ENCODE measurements at places on chromosomes 2 and 18.

DNA sequence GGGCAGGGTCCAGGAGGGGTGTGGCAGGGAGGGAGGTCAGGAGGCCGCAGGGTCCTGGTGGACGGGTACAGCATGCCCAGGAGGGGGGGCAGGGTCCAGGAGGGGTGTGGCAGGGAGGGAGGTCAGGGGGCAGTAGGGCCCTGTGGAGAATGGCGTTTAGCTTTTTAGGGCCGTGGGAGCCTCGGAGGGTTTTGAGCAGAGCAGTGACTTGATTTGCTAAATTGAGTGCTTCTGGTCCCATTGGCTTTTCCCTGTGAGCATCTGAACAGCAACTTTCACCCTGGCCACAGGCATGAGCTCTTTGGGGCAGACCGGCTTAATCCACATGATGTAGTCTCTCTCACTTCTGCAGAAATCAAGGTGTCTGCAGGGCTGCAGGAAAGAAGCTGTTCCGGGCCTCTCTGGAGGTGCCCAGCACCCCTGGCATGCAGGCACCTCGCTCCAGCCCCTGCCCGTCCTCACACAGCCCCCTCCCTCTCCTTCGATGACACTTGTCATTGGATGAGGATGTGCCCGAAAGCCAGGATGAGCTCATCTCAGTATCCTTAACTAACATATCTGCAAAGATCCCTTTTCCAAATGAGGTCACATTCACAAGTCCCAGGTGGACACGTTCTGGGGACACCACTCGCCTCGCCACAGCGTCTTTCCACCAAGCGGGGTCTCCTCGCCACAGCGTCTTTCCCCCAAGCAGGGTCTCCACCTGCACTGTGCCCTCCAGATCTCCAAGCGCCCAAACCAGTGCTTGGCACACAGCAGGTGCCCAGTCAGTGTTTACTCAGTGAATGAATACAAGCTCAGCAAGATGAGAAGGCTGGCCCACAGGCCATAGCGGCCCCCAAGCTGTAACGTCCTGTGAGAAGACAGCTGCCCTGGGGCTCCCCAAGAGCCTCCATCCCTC lies 94.0 kb downstream of the NDUFA10 start:
- DNase-seq: no peak

GRCh38 chr2:43328832-43329231 lies 102.4 kb upstream of the ZFP36L2 start:
- no peak for DNase-seq

DNA sequence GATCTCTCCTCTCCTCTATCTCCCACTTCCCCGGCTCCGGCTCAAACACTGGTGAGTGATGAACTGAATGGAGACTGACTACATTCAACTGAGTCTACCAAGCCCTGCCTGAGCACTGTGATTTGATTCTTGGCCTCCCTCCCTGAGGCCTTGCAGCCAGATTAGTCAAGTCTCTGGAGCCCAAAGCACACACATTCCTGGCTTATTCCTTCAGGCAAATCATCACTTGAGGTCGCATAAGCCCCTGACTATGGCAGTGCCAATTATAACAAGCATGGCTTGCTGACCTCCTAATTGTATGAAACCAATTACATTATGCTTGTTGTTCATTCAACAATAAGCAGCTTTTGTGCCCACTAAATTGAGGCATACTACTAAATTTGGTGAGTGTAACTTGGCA lies 34.6 kb downstream of the EFEMP1 start:
- DNase-seq: no peak

DNA sequence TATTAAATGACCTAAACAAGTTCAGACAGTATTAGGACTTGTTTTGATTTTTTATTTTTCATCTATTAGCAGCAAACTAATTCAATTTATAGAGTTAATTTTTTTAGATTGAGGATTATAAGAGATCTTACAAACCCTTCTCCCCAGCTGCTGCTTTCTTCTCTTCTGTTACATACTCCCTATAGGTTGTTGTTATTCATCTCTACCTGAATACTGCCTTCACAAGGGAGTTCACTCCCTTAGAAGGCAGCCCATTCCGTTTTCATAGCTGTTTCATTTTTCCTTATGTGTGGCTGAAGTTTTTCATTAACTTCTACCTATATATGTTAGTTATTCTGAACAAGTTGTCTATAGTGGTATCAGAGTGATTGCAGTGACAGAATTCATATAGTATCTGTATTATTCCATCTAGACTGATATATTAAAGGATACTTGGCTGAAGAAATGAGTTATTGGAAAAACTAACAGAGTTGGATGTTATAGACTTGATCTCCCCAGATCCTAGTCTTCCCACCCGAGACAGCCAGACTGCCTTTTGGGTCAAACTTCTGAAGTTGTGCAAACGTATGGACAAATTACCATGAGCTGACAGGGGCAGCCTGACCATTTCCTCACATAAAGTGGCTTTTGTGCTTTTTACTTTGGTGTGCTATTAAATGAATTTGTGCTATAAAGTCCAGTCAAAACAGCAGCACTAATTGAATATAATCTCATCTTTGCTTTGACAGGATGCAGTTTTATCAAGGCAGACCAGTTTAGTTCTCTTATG lies 8.7 kb downstream of the GLS start:
- DNase-seq: no peak

DNA sequence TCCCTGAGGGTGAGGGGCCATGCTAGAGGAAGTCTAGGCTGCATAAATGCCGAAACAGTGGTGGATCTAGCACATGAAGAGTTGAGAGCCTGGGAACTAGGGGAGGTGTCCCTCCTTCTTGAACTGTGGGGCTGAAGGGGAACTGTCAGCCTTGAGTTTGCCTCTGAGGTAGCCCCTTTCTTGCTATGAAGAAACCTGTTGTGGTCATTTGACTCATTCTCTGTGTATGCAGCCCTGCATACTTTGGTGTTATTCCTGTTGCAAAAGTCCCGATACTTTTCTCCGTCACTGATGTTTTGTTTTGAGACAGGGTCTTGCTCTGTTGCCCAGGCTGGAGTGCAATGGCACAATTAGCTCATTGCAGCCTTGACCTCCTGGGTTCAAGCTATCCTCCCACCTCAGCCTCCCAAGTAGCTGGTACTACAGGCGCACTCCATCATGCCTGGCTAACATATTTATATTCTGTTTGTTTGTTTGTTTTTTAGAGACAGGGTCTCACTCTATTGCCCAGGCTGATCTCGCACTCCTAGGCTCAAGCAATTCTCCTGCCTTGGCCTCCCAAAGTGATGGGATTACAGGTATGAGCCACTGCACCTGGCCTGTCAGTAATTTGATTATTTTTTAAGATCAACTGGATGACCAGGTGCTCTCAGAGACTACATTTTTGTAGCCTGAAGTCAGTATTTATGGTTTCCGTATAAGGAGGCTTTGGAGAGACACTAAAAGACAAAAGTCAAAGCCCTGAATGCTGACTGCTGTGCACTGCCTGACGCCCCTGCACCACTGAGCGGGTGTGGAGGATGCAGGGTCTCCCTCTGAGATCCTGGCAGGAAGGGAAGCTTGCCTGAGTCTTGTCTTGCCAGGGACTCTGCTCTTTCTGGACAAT lies 126.0 kb upstream of the MSH6 start:
- DNase-seq: no peak

DNA sequence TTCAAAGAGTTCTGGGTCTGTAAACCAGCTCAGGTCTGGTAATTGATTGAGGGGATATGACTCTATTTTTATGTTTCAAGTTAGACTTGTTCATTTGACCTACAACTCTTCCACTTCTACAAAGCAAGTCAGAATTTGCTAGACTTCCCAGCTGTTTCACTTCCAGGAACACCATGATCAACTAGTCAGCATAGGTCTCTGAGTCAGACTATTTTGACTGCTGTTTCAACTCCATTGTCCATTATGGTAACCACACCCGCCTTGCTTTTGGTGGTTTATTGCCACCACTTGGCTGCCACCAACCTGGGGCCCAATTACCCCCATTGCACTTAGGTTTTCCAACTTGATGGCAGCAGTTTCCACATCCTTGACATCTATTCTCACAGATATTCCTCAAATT lies 116.6 kb downstream of the LAMA3 start:
- no peak for DNase-seq

- DNase-seq: peak; percentile 70
Observed at GRCh38 chr2:8090748-8091700, 590.8 kb upstream of the ID2 start.

- DNase-seq: no peak
Observed at GRCh38 chr2:101151146-101151858, at the start of gene TBC1D8. Gene TBC1D8, minus strand, starts transcription at chr2:101151382. Its CDS starts 129 bp downstream, at chr2:101151253.

- DNase-seq: no peak
Observed at GRCh38 chr18:67636597-67637385, 120.3 kb upstream of the DSEL start.

DNA sequence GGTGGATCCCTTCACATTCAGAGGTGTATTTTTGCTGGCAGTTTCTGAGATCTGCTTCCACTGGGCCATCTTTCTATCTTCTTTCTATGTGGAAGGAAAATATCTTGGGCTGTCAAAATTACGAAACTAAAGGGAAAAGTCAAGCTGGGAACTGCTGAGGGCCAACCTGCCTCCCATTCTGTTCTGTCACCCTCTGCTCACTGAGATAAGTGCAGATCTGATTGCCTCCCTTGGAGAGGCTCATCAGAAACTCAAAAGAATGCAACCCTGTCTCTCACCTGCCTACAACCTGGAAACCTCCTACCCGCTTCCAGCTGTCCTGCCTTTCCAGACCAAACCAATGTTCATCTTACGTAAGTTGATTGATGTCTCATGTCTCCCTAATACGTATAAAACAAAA lies 26.5 kb downstream of the RAX start:
- no peak for DNase-seq

- no peak for DNase-seq
Observed at GRCh38 chr2:29196792-29197788, 81.9 kb downstream of the CLIP4 start.

DNA sequence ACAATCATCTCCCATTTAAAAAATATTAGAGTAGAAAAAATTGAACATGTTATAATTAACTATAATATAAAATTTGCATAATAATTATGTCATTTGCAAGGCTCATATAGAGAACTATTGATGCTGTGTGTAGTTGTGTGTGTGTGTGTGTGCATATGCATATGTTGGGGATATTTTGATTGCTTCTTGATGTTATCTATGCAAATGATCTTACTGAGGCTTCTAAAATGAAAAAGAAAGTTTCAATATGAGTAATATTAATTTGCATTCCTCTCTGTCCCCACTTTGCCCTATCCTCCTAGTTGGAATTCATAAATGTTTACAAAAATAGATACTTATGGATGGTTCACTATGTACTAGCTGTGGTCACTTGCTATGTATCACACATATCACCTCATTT lies 523.3 kb downstream of the TRIB2 start:
- DNase-seq: no peak

GRCh38 chr2:47189635-47190034 lies 34.5 kb upstream of the STPG4 start:
- DNase-seq: no peak

DNA sequence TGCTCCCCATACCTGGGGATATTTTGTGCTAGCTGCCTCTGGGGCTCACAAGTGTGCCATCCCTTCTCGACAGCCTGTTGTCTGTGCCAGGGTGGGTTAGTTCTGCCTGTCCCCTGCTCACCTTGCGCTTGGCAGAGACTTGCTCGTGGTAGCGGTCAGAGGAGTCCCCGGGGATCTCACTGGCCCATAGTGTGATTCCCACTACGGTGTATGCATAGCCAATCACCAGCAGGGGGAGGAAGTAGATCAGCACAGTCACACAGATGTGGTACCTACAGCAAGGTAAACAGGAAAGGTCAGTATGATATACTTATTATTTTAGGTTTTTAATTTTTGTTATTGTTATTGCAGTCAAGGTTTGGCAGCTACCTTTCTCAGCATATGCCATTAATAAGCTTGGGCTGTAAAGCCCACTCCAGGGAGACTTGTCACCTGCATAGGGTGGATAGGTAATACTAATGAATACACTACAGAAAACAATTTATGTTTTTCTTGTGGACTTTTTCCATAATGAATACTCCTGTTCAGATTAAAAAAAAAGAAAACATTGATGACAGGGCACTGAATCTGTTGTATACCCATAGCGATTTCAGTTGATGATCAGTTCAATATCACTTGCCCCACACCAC lies 95.2 kb downstream of the POLE4 start:
- no peak for DNase-seq

DNA sequence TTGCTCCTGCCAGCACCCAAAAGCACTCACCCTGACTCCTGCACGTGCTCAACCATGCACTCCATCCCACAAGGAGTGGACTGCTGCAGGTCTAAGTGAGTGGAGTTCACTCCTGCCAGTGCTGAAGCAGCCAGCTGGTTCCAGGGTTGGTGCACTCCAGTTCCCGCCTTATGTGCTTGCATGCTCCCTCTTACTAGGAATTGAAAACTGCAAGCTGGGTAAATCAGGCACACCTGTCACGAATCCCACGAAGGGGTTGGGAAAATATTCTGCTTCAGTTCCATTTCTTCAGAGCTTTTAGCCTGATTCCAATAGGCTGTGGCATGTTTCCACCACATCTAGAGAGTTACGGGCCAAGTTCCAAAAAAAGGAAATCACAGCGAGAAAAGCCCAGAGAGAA lies 1365.5 kb upstream of the CHAC2 start:
- DNase-seq: no peak

- no peak for DNase-seq
Observed at GRCh38 chr2:200664770-200665494, 79.1 kb downstream of the AOX1 start.

DNA sequence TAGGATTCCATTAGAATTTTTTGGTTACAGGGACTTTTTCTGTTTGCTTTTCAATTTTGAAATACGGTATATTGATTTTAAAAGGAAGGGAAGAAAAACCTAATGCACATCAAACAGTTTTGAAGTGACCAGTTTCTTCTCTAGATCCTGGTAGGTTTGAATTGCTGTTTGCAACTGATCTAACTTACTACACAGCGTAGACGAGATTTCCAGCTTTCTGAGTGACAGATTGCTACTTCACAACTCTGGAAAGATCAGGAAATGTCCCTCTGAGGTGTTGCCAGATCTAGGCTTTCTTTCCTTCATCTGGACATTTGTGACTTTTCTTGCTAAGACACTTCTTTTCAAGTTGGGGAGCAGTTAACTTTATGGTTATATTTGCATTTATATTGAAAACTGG lies 112.2 kb downstream of the DIS3L2 start:
- DNase-seq: no peak

DNA sequence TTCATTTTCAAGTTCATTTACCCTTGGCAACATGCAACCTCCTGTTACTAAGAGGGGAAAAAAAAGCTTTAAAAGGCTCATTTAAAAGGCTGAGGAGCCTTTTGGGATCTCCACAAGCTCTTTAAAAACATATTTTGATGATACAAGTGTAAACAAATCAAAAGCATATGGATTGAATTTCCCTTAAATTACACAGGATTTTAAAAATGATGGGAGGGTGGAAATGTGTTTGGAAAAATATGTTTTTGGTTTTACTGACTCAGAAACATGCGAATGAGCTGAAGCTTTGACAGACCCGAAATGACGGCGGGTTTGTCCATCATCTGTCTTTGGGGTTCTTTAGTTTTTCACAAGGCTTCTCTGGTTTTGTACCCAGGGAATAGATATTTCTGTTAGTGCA lies 180.6 kb upstream of the CCDC68 start:
- no peak for DNase-seq

GRCh38 chr2:192195548-192196418 lies 1.1 kb upstream of the TMEFF2 start:
- no peak for DNase-seq

GRCh38 chr18:80145196-80145804 lies 36.2 kb downstream of the ADNP2 start:
- DNase-seq: no peak

GRCh38 chr2:204145791-204146190 lies 209.2 kb downstream of the ICOS start:
- no peak for DNase-seq

GRCh38 chr2:118049816-118050140 lies 35.9 kb upstream of the CCDC93 start:
- DNase-seq: no peak

GRCh38 chr2:10446631-10447030 lies 1.5 kb downstream of the ODC1 start:
- DNase-seq: no peak

- no peak for DNase-seq
Observed at GRCh38 chr2:179664972-179665812, 196.2 kb downstream of the ZNF385B start.

All from HFF-Myc (cell line).